ENCODE measurements at places on chromosomes 11 and 22.

DNA sequence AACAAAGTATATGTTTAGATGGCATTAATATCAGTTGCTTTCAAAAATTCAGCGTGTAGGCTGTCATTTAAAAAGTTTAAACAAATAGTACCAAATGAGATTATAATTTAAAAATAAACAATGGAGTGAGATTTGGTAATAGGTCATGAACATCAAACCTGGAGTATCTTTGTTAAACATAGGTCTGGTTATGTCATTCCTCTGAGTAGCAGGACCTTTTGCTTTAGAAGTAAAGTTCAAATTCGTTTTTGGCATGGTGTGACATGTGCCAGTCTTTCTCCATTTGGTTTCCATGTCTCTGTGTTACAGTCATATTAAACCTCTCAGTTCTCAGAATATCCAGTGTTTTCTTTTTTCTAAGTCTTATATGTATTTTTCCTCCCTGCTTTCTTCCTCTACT lies 242.4 kb downstream of the TMEM135 start:
- DNase-seq: no peak

DNA sequence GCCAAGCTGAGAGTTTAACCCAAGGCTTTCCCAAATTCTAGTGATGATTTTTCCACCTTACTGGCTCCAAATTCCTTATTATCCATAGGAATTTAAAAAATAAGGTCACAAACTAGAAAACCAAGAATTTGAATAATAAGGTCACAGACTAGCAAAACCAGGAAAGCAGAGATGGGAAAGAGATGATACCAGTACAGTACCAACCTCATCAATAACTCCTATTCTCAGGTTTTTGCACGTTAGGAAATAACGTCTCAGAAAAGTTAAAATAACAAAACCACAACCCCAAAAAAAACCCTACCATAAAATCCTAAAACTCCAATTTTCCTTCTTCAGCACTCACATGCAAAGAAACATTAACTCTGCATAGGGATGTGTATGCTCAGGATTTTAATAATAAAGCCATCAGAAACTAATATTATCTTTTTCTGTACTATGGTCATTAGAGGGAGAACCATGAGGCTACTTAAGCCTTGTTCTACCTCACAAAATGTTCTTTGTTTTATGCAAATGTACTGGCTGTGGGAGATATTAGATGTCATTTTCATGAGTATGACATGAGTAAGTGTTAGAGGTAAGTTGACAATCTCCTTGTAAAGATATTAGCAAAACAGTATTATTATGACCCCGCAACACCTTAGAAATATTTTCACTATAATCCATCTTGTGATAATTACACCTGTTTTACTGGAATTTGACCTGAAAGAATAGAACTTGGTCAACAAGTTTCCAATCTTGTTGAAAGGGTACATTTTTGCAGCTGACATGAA lies 16.1 kb upstream of the EED start:
- no peak for DNase-seq

DNA sequence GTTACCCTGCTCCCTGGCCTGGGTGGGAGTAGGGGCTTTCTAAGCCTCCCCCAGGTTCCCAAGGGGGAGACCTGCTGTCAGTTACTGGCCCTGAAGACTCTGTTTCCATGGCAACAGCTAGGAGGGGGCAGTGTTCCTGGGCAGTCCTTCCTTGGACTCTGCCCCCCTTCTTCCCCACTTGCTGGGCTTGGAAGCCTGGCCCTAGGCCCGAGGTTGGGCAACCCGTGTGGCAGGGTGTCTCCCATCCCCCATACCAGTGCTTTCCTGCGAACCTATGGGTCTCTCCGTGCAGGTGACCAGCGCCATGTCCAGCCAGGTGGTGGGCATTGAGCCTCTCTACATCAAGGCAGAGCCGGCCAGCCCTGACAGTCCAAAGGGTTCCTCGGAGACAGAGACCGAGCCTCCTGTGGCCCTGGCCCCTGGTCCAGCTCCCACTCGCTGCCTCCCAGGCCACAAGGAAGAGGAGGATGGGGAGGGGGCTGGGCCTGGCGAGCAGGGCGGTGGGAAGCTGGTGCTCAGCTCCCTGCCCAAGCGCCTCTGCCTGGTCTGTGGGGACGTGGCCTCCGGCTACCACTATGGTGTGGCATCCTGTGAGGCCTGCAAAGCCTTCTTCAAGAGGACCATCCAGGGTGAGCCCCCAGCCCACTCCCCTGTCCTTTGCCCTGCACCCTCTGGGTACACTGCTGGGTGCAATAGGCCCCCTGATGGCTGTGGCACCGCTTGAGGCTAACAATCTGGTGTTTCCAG lies 1.7 kb downstream of the ESRRA start:
- DNase-seq: peak; percentile 81

DNA sequence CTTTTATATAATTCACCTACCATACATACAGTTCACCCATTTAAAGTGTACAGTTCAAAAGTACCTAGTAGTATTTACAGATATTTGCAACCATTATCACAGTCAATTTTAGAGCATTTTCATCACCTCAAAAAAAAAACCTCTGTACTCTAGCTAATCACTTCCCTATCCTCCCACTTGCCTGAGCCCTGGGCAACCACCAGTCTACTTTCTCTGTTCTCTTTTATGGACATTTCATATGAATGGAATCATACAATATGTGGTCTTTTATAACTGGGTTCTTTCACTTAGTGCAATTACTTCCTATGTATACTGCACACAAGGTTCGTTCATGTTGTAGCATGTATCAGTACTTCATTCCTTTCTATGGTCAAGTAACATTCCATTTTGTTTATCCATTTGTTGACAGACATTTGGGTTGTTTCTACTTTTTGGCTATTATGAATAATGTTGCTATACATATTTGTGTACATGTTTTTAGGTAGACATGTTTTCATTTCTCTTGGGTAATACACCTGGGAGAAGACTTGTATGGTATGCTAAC lies 17.8 kb upstream of the NEU3 start:
- DNase-seq: no peak

DNA sequence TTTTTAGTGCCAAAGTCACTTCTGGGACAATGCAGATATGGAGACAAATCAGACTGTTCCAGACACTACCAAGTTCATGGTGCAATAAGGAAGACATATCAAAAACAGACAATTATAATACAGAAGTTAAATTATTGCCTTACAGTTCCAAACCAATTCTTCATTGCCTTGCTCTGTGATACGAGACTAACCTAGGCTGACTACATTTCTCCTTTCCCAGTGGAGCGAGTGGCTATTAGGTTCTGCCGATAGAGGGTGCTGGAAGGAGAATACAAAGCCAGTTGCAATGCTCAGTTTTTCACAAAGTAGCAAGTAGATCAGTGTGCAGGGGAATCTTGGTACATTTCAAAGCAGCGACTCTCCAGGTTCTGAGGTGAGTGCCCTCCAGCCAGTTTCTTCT lies 67.8 kb downstream of the FAM168A start:
- DNase-seq: no peak

DNA sequence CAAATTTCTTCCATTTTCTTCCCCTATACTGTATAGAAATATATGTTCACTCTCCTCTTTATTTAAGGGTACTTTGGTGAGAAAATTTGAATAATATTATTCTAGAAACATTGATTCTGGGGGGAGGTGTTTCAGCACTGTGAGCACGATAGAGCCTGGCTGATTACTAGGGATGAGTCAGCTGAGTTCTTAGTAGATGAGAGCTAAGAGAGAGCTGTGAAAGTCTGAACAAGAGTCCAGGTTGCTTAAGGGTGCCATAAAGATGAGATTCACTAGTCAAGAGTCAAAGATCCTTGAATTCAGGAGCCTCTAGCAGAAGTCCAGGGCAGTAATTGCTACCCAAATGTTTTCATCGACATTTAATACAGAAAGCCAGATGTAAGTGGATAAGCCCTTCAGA lies 756.6 kb upstream of the API5 start:
- DNase-seq: no peak

DNA sequence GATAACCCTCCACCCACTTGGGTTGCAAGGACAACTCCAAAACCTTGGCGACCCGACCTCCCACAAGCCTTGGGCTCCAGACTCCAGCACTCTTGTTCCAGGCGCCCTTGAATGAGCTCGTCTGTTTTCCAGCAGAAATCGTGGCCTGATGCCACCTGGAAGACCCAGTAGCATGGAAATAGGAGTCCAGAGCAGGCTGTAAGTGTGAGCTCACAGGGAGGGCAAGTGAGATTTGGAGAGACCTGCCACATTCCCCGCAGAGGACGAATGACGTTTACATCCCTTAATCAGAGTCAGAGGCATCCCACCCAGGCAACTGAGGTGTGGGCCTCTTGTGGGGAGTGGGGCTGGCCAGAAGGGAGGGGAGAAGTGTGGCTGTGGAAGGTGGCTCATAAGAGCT lies 71.9 kb downstream of the LDLRAD3 start:
- DNase-seq: peak; percentile 74

GRCh38 chr22:29216873-29217666 lies 11.4 kb downstream of the EMID1 start:
- peak; percentile 64 for DNase-seq

DNA sequence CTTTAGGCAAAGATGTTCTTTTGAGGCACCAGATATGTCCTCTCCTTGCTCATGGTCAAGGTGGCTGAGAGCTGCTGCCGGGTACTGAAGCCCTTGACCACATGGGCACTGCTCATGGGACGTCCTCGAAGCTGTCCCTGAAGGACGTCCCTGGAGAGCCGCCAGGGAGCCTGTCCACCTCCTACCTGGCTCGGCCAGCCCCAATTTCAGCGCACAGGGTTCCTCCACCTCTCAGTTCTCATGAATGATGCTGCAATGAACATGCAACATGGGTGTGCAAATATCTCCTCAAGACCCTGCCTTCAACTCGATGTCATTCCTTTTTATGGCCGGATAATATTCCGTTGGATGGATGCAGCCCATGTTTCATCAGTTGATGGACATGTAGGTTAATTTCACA lies 24.4 kb upstream of the TOLLIP start:
- DNase-seq: peak; percentile 58

DNA sequence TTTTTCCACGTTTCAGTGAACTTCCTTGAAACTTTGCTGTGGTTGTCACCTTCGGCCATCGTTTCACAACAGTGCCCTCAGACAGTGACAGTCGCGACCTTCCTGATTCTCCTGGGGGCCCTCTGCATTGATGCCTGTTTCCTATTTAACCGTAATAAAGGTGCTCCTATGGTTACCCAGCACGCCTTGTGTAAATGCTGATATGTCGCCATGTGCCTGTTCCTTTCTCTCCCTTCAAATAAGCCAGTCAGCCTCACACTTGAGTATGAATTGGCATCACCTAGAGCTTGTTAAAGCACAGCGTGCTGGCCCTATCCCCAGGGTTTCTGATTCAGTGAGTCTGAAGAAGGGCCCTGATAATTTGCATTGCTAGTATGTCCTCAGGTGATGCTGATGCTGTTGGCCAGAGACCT lies 104.8 kb downstream of the MICAL2 start:
- DNase-seq: no peak

DNA sequence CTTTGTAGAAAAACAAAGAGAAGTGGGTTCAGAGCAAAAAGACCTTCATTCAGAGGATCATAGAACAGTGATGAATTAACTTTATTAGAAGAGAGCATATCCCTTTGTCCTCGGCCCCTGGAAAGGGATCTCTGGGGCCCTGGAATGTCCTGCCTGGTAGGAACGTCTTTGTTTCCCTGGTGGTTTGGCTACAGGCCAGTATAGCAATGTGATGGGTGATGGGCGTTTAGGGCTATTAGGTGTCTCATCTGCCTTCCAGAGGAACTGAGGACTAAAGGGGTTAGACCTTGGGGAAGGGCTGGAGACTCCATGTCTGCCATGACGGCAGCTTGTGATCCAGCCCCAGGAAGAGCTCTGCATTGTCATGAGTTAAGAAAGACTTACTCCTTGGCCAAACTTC lies 9.1 kb downstream of the APOL4 start:
- DNase-seq: no peak

DNA sequence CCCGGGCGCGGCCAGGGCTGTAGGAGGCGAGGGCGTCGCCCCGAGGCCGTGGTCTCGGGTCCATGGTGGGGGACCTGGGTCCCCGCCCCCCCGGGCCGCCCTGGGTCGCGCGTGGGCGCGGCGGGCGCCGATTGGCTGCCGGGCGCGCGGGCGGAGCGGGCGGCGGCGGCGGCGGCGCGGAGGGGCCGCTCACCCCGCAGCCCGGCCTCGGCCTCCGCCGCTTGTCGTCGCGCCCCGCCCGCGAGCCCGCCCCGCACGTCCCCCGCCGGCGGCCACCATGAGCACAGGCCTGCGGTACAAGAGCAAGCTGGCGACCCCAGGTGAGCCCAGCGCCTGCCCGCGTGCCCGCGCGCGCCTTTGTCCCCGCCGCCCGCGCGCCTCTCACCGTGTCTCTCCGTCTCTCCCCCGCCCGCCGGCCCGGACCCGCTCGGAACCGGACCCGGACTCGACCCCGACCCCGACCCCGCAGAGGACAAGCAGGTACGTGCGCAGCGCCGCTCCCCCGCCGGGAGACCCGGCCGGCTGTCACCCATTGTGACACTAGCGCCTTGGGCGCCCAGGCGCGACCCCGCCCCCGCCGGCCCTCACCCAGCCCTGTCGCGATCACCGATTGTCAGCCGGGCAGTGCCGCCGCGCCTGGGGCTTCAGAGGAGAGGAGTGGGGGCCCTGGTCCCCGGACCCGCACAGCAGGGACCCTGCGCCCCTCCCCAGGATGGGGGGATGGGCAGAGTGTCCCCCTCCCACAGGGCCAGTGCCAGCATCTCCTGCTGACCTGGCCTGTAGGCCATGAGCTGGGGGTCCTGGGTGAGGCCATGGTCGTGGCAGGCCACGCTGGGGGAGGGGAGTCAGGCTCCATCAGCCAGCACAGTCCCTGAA lies at the start of gene SEPTIN5:
Gene SEPTIN5, plus strand, starts transcription at position 192 of the 876 bp plus-strand sequence. Its CDS starts 86 bp downstream, at position 278.
- no peak for DNase-seq

DNA sequence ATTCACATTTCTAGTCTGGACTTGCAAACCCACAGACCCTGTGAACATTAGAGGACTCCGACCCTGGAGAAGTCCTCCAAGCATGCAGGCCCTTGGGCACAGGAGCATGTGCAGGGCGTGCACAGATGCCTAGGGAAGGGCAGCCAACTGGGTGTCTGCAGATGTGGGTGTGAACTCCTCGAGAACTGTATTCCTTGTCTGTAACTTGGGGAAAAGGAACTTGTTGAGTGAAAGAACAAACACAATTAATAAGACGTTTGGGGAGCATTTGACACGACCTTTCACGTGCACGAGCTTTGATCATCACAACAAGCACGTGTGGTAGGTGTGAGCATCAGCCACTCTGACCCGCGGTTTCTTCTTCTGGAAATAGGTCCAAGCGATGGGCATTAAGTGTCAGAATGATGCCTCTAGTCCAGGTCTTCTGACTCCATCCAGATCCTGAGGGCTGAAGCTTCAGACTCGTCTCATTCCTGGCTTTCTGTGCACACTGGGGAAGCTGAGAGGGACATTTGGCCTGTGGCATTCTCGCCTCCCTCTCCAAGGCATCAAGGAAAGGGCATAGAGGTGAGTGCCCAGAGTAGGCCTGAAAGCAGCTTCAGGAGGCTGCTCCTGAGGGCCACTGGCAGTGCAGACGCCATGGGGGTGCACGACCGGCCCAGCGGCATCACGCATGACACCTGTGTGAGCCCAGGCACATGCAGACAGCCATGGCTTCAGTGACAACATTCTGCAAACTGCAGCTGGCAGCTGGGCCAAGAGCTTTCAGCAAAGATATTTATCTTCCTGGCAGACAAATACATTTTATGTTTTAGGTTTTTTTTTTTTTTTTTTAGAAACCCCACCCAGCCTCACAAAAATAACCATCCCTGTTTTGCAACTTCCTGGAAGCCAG lies 32.5 kb downstream of the ALX4 start:
- DNase-seq: peak; percentile 50

- DNase-seq: peak; percentile 28
These were observed 14.8 kb upstream of the EMID1 start for GRCh38 chr22:29190918-29191317.
